Cerebellar nuclear complex (tissue), 1 donor: ENCODE measurements at places on chromosomes 4 and X.

DNA sequence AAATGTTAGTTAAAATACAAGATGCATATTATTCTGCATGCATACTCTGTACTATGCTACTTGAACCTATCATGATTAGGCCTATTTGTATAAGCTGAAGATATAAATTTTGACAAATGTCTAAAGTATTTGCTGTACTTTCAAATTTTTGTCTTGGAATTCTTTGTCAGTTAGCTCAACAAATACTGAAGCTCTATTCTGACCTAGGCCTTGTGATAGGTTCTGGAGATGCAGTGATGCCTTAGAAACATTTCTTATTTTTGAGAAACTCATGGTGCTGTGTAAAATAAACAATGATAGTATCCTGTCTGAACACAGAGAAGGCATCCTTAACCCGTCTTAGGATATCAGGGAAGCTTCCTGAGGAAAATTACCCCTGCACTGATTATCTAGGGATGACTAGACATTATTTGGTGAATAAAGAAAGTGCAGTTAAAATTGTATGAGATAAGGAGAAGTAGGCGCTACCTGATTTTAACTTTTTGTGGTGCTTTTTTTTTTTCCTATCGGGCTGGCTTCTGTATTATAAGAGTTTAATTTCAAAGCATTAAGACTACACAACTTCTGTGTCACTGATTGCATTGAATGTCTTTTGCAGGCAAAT, 43.4 kb downstream of the MOB1B start:
- DNase-seq = no peak

GRCh38 chr4:632196-632790, 6.9 kb downstream of the PDE6B start:
- DNase-seq = no peak

- no peak for DNase-seq
Observed at GRCh38 chr4:15811703-15812337, 33.7 kb downstream of the CD38 start.

- no peak for DNase-seq
Observed at GRCh38 chrX:56248492-56248891, 16.3 kb downstream of the KLF8 start.

GRCh38 chr4:56260320-56260719, 127.0 kb downstream of the AASDH start:
- no peak for DNase-seq

GRCh38 chrX:28133763-28134162, 152.5 kb upstream of the DCAF8L1 start:
- DNase-seq = no peak
